ENCODE measurements at places on chromosomes 4 and X. TPM values are rescaled to one million over a fixed set of nuclear protein-coding genes. Genes with fewer than 3 reads are reported as not detected.

The FAAH2 gene
- total RNA-seq, result not detected

DNA sequence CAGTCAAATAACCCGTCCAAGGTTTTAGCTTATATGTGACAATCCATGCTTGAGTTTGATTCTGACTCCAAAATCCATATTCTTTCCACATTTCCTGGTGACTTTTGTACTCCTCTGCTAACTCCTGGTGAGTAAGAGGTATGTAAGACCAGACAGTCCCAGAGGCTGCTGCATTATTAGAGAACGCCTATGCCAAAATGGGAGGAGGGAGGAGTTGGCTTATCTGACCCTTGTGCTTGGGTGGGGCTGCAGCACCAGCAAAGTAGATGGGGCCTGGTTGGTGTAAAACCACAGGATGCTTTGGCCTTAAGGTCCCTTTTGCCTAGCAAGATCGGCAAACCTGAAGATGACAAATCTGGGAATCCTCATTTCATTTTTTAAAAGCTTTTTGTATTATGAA lies 9.1 kb upstream of the RNF212 start:
- no peak for DNase-seq

DNA sequence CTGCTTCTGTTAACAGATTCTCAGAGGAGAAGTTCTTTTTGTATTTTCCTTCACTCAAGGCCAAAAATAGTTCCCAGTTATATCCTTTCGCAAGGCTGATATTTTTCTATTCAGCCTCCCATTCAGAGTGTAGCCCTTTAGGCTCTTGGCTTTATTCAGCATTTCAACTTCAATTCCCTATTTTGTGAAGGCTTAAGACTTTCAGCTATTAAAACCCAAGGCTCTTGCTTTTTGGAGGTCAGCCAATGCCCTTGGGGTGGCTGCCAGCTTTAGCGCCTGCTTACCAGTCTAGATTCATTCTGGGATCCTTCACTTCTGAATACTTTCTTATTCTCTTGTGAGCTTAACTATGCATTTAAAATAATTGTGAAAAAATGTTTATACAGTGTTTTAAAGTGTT lies 57.3 kb upstream of the ADGRA3 start:
- DNase-seq, result peak; percentile 35

The TMSB15A gene
- 2.1 TPM for total RNA-seq

GRCh38 chr4:136873555-136873954 lies 658.7 kb downstream of the PCDH18 start:
- no peak for DNase-seq

GRCh38 chr4:140246216-140246615 lies 92.2 kb upstream of the MAML3 start:
- DNase-seq, result peak; percentile 8

The PFKFB1 gene
- total RNA-seq, result 0.14 TPM

The LRAT gene
- not detected for total RNA-seq

DNA sequence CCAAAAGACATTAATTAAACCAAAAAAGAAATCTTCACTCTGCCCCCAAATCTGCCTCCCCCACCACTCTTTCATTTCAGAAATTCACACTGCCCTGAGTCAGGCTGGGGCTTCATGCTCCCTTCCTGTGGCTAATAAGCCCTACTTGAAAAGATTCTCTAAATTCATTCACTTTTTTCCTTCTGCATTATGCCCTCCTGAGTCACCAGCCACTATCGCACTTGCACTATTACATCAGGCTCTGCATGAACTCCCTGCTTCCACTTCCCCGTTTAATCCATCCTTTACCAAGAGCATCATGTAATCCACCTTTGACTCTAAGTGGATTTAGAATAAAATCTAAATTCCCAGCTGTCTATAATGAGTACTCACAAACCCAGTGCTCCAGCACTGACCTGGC lies 295.4 kb upstream of the KLF3 start:
- DNase-seq, result no peak

The RXFP1 gene
- not detected for total RNA-seq

The PAGE2B gene
- total RNA-seq, result not detected

GRCh38 chr4:15003891-15004738 lies 1.8 kb downstream of the CPEB2 start:
- DNase-seq, result no peak

The HPGDS gene
- total RNA-seq, result not detected

GRCh38 chrX:145524931-145525330 lies 277.6 kb downstream of the SPANXN1 start:
- no peak for DNase-seq

GRCh38 chr4:186265683-186266652 lies at the start of gene F11:
F11 (plus strand) TSS chr4:186266189; CDS start chr4:186267137, 948 bp downstream.
- DNase-seq, result no peak

GRCh38 chr4:110033355-110034025 lies 120.8 kb downstream of the EGF start:
- no peak for DNase-seq

The ZNF157 gene
- 0.25 TPM for total RNA-seq

- no peak for DNase-seq
These were observed 42.0 kb upstream of the ARSJ start for GRCh38 chr4:114021451-114021850.

DNA sequence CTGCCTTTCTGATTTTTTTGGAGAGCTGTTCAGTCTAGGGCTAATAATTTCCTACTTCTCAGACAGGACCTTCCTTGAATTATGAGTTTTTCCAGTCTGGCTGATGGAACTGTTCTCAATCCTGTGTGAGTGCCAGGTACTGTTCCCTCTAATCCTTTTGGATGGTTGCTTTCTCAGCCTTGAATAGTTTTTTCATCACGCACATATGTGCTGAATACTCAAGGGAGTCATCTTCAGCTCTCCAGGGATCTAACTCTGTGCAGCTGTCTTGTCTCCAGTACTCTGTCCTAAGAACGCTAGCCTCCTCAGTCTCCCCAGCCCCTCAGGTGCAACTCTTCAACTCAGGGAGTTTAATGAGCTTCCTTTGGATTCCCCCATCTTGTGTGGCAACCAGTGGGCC lies 93.2 kb downstream of the GASK1B start:
- no peak for DNase-seq

- no peak for DNase-seq
These were observed 64.4 kb downstream of the CHST7 start for GRCh38 chrX:46637938-46638337.

DNA sequence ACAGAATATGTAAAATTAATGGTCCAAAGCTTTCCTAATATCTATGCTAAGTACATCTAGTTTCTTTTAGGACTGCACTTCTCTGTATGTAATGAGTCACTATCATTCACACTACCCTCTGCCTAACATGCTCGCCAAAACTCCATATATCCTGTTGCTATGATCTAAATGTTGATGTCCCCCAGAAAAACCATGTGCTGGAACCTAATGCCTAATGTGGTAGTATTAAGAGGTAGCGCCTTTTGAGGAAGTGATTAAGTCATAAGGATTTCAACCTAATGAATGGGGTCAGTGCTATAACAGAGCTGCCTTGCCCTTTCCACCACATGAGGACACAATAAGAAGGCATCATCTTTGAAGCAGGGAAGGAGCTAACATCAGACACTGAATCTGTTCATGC lies 34.9 kb upstream of the NFKB1 start:
- no peak for DNase-seq

DNA sequence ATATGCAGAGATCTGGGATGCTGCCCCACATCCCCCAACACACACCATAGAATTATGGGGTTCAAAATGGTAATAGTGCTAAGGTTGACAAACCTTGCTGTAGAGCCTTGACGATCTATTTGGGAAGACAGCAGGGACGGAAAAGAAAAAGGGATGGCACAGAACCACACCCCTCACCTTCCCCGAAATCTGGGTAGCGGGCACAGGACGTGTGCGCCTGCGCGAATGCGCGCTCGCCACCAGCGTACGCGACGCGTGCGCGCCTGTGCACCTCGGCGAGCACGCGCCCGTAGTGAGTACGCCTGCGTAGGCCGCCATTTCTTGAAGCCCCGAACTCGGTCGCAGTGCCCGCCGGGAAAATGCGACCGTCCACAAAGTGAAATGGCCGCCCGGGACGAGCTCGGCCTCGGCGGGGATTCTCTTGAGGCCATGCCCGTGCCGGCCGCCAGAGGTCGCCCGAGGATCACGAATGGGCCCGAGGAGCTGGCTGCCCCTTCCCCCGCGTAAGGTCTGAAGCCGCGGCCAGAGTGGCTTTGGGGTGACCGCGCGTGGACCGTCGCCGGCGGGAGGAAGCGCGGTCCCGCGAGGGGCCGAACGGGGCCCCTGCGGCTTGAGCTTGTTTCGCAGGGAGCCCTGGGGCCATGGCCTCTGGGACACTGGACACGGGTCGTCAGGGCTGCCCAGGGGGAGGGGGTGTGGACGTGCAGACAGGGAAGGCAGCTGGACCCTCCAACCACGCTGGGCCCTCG lies 43.6 kb downstream of the ZNF185 start:
- peak; percentile 85 for DNase-seq

GRCh38 chr4:8200302-8200975 lies 1.3 kb downstream of the SH3TC1 start:
- DNase-seq, result no peak

DNA sequence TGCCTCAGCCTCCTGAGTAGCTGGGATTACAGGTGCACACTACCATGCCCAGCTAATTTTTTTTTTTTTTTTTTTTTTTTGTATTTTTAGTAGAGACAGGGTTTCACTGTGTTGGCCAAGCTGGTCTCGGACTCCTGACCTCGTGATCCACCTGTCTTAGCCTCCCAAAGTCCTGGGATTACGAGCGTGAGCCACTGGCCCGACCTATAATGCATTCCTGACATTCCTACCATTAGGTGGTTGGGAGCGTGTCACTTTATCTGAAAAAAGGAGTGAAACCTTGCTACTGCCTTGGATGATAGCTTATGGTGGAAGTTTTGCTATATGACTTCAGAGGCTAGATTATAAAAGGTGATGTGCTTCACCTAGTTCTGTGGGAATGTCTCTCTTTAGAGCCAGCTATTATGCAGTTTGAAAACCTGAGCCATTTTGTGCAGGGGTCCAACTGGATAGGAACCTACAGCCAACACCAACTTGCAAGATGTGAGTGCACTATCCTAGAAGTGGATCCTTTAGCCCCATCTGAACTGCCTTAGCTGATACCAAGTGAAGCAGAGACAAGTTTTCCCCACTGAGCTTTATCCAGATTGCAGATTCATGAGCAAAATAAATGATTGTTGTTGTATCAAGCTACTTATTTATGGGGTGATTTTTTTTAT lies 29.8 kb upstream of the EMCN start:
- no peak for DNase-seq

The ANAPC4 gene
- total RNA-seq, result 24.7 TPM

GRCh38 chrX:140439476-140439875 lies 65.4 kb downstream of the SOX3 start:
- no peak for DNase-seq

- DNase-seq, result no peak
These were observed 457.4 kb downstream of the IL1RAPL1 start for GRCh38 chrX:29044423-29045184.

DNA sequence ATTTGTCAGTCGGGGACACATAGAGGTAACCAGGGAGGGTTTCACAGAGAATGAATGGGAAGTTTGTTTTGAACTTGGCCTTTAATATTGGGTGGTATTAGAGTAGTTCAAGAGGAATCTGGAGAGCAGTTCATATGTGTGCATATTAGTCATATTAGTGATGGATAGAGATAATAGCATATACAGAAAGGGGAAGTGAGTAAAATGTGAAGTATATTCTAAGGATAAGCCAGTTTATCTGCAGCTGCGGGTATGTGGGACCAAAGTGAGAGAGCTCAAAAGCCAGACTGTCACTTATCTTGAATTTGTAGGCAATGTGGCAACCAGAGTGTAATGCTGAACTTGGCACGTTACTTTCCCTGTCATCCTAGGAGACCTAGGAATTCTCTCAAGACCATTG lies 169.9 kb downstream of the AFF2 start:
- no peak for DNase-seq

The CCDC158 gene
- total RNA-seq, result not detected

DNA sequence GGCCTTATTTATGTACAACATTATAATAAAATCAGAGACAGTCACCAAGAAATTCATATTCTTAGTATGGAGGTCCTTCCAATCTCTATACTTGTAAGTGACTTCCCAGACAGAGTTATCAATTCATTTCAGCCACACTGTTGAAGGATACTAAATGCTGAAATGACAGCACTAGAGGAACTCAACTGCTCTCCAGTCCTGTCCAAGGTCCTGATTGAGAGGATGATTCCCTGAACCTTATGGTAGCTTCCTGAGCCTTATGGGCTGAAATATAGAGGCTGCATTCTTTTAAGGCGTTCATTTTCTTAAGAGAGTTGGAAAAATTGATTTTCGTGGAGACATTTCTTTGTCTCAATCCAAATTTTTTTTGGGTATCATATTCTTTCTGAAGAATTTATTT lies 205.9 kb downstream of the TLL1 start:
- no peak for DNase-seq

GRCh38 chr4:25756503-25756902 lies 100.9 kb downstream of the SLC34A2 start:
- no peak for DNase-seq

GRCh38 chr4:6280365-6280996 lies 10.8 kb downstream of the WFS1 start:
- no peak for DNase-seq

The CENPVL1 gene
- not detected for total RNA-seq

DNA sequence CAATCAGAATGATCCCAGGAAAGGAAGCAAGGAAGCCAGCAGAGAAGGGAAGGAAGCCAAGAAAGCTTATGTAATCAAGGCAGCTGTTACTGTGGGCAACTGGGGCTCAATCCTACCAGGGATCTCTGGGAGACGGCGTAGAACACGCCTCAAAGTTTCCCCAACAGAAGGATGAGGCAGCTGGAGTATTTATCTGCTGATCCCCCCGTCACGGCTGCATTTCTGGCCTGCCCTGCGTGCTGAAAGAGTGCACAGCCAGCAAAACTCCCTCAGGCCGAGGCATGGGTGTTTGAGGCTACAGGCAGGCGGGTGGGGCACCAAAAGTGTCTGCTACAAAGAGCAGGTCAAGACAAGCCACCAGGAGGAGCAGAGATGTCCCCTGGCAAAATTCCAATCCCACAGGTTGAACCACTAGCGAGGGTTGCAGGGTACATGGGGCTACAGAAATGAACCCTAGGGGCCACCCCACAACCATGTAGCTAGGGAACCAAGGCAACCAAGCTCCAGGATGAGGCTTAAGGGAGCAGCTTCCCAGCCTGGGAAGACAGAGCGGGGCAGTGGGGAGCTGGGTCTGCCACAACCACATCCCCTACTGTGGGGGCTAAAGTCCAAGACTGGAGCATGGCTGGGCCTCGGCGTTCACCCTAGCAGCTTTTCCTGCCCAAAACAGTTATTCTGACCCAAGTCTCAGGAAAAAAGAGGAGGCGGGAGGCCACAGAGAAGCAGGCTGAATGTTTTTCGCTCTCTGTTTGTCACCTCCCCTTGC lies 113.4 kb downstream of the BCOR start:
- DNase-seq, result no peak

The GAB3 gene
- not detected for total RNA-seq

The CLDN2 gene
- total RNA-seq, result not detected

DNA sequence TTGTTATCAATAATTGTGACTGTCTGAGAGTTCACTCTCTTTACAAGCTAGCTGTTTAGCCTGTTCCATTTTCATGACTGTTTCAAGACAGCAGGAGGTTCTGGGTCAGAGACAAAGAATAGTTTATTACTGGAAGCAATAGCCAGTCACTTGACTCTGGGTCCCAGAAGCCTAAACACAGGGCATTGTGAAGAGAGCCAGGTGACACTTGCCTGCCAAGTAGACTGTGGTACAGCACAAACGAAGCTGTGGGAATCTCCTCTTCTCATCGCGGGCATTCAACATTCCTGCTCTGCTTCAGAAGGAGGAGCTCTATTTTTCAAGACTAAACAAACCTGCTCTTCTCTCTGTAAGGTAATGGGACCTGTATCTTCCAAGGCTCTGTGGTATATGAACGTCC lies 485.1 kb downstream of the TRIML1 start:
- no peak for DNase-seq

The UCP1 gene
- not detected for total RNA-seq

The ARMCX4 gene
- total RNA-seq, result not detected

- no peak for DNase-seq
These were observed 14.7 kb downstream of the FTSJ1 start for GRCh38 chrX:48490661-48491060.
